Activated CD4-positive, CD25-positive, alpha-beta regulatory T cell (primary cell): ENCODE measurements at places on chromosomes 2 and 18.

DNA sequence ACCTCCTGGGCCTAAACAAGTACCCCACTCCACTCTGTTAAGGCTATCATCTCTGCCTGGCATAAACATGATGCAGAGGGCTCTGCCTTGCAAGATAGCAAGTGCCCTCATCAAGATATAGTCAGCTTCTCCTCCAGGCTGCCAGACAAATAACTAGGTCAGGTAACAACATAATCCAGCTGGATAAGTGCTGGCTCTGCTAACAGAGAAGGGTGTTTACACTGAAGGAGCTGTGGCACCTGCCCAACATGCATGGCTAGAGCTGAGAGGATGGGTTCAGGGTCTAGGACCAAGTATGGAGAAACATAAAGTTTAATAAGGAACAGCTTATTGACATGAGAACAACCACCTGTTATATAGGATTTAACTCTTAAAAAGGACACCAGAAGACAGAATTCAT is 42.8 kb downstream of the DLGAP1 start:
- DNase-seq: no peak

DNA sequence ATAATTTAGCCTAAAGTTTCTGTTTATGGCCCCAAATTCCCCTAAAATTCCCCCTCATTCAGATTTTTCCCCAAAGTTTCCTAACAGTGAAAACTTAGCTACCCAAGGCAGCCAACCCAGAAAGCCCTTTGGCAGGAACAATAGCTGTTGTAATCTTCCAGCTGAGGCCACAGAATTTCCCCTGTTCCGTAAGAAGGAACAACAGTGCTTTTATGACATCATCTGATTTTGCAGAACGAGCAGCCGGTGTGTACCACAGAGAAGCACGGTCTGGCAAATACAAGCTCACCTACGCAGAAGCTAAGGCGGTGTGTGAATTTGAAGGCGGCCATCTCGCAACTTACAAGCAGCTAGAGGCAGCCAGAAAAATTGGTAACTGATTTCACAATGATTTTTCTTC is 6.3 kb downstream of the TNFAIP6 start:
- DNase-seq: no peak

DNA sequence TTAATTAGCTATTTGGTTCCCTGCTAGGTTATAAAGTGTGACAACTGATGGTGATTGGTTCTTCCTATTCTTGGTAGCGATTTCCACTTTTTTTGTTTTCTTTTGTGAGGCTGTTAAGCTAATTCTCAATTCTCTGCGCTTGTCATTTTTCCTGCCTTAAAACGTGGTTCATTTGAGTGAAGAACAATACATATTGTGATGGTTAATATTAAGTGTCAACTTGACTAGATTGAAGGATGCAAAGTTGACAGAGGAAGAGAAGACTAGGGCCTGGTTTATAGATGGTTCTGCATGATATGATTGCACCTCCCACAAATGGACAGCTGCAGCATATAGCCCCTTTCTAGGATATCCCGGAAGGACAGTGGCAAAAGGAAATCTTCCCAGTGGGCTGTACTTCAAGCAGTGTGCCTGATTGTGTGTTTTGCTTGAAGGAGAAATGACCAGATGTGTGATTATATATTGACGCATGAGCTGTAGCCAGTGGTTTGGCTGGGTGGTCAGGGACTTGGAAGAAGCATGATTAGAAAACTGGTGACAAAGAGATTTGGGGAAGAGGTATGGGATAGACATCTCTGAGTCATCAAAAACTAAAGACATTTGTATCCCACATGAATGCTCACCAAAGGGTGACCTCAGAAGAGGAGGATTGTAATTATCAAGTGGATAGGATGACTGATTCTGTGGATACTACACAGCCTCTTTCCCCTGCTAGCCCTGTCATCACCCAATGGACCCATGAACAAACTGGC is 39.4 kb upstream of the ZNF804A start:
- DNase-seq: no peak

GRCh38 chr18:62399781-62400308 is 74.7 kb downstream of the TNFRSF11A start:
- no peak for DNase-seq

DNA sequence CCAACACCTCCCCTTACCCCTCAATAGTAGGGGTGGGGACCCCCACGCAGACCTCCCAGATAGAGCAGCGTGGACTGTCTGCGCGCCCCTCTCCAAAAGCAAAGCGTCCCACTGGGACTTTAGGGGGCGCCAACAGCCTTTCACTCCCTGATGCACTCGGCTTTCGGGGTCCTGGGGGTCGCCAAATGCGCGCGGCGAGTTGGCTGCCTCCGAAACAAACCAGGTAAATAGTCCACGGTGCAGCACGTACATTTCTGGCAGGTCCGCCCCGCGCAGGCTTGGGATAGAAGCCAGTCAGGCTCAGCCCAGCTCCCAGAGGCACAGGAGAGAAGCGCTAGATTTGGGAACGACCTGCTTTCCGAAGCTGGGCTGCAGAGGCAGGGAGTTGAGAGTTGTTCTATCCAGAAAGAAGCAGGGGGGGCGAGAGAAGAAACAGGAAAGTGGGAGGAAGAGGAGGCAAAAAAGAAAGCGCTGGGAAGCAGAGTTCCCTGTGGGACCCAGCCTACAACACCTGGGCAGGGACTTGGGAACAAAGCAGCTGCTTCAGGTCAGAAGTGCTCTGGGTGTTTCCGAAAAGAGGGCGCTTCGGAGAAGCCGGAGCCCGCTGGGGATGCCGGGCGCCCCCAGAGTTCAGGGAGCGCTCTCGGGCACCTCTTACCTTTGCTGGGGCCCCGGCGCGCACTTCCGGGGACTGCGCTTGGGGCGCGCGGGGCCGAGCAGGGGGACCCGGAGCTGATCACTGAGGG is 544 bp downstream of the EVA1A start:
- no peak for DNase-seq

DNA sequence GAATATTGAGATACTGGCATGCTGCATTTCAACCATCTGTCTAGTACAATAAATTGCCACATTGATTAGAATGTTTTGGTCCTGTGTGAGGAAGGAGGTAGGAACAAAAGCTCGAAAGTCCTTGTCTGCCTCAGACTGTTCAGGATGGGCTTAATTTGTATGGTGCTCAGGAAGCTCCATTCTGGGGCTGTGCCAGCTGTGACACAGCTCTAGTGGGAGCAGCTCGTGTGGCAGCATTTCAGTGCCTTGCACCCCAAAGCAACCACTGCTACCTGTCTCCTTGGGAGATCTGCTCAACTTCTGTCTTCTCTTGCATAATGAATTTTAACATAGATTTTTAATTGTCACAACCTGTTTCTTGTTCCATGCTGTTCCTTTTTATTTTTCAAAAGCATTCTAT is 144.4 kb upstream of the THUMPD2 start:
- DNase-seq: no peak

DNA sequence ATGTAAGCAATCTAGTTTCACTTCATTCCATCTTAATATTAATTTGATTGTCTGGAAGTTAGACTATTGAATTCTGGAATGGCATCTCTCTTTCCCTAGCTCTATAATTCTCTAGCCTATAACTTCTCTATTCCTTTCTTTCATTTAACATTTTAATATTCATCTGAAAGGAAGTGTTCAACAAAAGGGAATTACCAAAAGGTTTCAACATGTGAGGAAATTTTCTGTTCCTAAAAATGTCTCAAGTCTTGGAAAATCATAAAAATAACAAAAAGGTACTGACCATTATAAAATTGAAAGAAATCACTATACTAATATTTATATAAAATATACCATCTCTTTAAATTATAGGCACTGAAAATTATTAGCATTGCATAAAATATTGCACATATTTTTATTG is 228.7 kb downstream of the TXNL1 start:
- DNase-seq: no peak

- DNase-seq: no peak
These were observed 75.6 kb downstream of the SATB2 start for GRCh38 chr2:199382091-199382490.

DNA sequence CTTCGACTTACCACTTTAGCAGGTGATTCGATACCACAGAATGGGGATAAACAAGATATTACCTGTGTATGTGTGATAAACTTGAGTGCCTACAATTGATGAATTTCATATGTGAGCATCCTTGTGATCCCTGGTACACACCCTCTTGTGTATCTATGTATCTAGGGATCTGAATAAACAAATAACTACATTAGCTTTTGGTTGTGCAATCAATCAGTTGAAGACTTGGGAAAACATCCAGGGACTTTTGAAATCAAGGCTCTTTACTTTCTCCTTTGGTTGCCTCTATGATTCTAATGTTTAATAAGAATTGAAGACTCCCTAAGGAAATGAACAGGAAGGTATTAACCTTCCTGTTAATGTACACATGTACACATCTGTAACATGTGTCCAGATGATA is 97.3 kb upstream of the DCC start:
- no peak for DNase-seq

DNA sequence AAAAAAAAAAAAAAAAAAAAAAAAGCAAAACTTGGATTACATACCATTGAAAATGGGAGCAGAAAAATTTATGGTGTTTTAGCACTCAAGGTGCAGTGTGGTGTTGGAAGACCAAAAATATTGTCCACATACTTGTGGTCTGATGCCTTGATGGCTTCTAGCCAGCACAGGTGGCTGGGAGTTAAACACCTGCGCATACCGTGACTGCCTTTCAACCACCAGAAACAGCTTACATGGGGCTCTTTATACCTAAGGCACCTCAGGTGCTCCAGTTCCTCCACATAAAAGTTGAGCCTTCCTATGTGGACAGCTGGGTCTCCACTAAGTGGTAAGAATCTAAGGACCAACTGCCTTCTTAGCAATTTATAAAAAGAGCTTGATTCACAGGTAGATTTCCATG is 802.6 kb upstream of the CELF4 start:
- DNase-seq: no peak

- no peak for DNase-seq
These were observed 79.9 kb upstream of the FAM237A start for GRCh38 chr2:206562375-206562774.

GRCh38 chr18:24704946-24705630 is 244.7 kb downstream of the HRH4 start:
- DNase-seq: no peak

GRCh38 chr18:76188097-76188496 is 306.9 kb downstream of the ZNF516 start:
- DNase-seq: no peak

DNA sequence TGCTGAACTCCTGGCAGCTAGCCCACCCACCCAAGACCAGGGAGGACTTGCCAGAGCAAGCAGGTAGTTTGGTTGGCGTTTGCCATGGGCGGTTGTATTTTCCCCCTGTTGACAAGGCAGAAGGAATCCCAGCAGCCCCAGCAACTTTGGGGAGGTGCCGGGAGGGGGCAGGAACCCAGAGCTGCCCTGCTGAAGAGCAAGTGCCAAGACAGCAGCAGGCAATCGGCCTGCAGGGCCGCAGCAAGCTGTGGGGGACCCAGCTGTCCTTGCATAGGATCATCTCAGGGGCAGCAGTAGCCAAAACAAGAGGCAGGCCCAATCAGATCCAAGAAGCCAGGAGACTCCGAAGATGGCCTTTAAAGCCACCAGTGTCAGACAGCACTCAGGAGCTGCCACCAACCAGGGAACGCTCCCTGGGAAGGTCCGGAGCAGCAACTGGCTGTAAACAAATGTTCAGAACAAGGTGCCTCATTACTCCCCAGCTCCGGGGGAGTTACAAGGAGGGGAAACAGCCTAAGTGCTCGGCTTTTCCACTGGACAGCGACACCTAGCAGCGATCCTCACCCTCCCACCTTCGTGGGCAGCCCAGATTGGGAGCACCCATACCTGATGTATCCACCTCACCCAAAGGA is 2.1 kb downstream of the ST8SIA5 start:
- DNase-seq: no peak

- DNase-seq: peak; percentile 16
These were observed 230.9 kb upstream of the SMAD2 start for GRCh38 chr18:48161191-48161910.

- DNase-seq: no peak
These were observed 136.4 kb downstream of the TPGS2 start for GRCh38 chr18:36692371-36692770.

GRCh38 chr2:51053213-51053612 is 21.3 kb upstream of the NRXN1 start:
- no peak for DNase-seq

- DNase-seq: no peak
These were observed 971.3 kb upstream of the FAM98A start for GRCh38 chr2:34570266-34570872.

DNA sequence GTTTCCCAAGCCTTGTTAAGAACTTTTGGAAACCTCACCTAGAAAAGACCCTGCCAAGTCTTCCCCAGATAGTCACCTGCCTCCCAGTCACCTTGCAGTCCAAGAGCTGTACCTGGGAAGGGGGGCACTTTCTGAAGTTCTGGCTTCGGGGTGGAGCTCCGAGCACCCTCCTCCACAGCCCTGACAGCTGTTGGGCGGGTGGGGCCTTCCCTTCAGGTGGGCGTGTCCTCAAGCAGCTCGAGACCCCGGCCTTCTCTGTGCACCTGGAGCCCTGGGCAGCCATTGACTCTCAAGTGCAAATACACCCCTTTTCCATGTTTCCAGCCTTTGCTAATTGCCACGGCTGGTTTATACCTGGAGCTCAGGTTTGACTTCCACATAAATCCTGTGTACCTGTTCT is 37.0 kb upstream of the IGFBP5 start:
- DNase-seq: no peak

DNA sequence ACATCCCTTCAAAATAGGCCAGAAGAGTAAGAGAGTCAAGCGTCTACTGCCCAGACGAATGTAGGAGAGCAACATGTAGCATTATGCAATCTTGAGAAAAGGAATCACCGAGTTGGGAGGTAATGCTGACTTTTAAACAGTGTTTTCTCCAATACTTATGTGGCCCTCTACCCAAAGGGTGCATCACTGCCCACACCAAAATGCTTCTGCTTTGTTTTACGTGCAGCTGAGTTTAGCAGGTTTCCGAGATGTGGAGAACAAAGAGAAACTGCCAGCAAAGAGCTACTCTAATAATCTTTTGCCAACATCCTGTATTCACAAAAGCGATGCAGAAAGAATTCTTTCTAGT is 63.4 kb upstream of the ZEB2 start:
- DNase-seq: no peak

GRCh38 chr2:105746177-105747080 is 1.7 kb downstream of the NCK2 start:
- DNase-seq: peak; percentile 48

DNA sequence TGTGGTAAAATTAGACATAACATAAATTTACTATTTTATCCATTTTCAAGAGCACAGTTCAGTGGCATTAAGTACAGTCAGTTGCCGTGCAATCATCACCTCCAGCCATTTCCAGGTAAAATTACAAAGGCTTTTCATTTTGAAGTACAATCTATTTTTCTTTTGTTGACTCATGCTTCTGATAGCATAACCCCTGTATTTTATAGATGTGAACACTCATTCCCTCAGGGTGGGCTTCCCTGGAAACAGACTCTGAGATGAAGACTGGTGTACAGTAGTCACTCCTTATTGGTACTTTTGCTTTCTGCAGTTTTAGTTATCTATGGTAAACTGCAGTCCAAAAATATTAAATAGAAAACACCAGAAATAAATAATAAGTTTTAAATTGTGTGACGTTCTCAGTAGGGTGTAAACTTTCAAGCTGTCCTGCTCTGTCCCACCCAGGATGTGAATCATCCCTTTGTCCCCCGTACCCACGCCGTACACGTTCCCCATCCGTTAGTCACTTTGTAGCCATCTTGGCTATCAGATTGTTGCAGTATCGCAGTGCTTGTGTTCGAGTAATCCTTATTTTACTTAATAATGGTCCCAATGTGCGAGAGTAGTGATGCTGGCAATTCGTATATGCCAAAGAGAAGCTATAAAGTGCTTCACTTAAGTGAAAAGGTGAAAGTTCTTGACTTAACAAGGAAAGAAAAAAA is 41.1 kb upstream of the NAB1 start:
- no peak for DNase-seq

GRCh38 chr2:155218945-155219344 is 520.5 kb downstream of the KCNJ3 start:
- no peak for DNase-seq

- no peak for DNase-seq
These were observed 2.5 kb downstream of the TAF4B start for GRCh38 chr18:26228562-26229260.
